Inflammatory macrophage (primary cell): ENCODE measurements at places on chromosomes 1 and 21.

- DNase-seq, result no peak
Measured at GRCh38 chr1:9596415-9597123, 7.9 kb downstream of the TMEM201 start.

DNA sequence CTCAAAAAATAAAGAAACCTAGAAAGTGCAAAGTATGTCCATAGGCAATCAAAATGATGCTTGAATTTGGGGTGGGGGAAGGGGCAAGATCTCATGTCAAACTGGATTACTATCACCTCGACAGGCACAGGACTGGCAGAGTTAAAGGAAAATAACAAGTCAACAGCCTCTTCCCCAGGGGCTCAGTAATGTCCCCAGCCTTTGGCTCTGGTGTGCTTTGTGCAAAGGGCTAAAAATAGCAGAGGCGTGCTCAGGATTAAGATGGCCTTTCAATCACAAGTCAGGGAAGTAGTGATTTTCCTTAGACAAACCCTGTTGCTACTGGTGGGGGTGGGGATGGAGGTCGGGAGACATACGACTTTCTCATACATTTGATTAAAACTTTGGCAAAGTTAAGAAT, 63.5 kb upstream of the OLIG2 start:
- no peak for DNase-seq

DNA sequence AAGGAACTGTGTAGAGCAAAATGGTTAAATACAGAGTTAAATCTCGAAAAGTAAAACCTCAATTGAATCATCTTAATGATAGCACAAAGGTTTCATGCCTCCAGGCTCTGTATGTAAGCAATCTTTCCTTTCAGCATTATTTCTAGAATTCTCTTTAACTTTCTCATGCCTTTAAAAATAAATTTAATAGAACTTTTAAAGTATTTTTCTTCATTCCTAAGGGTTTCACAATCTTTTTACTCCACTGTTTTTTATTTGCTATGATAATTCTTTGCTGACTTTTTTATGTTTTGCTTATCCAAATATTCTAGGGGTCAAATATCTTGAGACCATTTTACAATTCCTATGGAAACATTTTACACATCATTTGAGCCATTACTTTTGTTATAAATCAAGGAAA, 288.0 kb downstream of the BACH1 start:
- no peak for DNase-seq

- no peak for DNase-seq
Measured at GRCh38 chr1:33014464-33015163, 22.1 kb downstream of the AK2 start.

DNA sequence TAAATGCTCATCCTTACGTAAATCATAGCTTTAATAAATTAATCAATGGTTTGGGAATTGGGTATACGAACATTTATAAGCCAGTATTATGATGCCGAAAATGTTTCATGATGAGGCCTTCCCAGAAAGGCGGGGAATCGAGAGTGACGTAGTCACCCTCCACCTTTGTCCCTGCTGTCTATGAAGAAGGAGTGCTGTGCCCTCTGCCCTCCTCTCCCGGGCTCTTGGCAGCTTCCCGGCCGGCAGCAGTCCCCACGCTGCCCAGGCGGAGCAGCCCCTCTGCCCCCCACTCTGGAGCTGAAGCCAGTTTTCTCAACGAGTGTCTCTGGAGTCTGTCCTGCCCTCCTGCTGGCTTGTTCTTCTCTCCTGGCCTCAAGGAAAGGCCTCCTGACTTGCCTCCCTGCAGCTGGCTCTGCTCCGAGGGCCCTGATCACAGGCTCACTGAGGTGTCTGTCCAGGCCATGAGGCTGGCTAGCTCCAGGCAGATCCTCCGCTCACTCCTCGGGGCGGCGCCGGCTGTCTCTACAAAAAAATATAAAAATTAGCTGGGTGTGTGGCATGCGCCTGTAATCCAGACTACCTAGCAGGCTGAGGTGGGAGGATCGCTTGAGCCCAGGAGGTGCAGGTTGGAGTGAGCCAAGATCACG, 150.7 kb upstream of the COL6A1 start:
- no peak for DNase-seq

- DNase-seq, result no peak
Measured at GRCh38 chr1:236176337-236177336, 34.3 kb downstream of the GPR137B start.

DNA sequence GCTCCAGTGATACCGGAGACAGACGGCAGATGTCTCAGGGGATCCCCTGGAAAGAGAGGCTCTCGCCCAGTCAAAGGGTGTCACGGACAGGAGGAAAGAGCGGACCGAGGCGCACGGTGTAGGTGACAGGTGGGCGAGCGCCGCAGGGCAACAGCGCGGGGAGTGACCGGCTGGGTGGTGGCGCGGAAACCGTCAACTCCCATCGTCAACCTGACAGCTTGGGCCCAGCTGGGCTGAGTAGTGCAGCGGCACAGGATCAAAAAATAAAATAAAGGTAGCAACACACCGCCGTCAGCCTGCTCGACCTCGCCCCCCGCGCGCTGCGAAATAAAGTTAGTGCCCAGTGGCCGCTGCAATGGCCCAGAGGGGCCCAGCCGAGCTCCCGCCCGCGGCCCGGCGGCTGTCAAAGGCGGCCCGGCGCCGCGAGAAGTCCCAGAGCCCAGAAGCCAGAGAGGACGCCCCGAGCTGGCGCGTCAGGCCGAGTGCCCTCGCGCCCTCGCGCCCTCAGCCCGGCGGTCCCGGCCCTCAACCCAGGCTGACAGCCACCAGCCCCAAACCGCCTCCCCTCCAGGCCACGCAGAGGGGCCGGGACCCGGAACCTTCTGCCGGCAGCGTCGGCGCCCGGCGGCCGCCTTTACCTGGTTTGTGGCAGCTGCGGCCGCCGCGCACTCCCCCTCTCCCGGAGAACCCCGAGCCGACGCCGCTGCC, at the start of gene LYST:
TSS of gene LYST (minus strand) at position 702 of the 708 bp plus-strand sequence. CDS start 36,489 bp downstream, outside the sequence.
- peak; percentile 50 for DNase-seq

DNA sequence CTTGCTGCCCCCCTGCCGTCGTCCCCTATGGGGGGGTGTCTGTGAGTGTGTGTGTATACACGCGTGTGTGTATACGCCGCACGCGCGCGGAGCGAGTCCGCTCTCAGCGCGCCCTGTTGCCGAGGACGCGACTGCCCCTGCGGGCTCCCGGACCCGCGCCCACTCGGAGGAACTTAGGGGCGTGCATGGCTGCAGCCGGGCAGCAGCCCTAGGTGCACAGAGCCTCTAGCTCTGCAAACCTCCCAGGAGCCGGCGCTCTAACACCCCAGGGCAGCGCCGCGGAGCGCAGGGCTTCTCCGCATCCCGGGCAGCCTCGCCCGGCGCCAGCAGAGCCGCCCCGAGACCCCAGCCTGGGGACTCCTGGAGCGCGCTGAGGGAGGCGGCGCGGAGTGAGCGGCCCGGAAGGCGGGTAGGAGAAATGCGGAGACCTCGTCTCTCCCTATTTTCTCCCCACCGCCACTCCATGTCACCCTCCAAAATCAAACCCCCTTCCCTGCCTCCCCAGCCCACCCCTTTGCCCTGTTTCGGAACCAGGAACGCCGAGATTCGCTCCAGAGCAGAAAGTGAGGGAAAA, 574 bp downstream of the ITPKB start:
- DNase-seq, result peak; percentile 34

GRCh38 chr1:25774921-25775771, 24.8 kb upstream of the SELENON start:
- no peak for DNase-seq

DNA sequence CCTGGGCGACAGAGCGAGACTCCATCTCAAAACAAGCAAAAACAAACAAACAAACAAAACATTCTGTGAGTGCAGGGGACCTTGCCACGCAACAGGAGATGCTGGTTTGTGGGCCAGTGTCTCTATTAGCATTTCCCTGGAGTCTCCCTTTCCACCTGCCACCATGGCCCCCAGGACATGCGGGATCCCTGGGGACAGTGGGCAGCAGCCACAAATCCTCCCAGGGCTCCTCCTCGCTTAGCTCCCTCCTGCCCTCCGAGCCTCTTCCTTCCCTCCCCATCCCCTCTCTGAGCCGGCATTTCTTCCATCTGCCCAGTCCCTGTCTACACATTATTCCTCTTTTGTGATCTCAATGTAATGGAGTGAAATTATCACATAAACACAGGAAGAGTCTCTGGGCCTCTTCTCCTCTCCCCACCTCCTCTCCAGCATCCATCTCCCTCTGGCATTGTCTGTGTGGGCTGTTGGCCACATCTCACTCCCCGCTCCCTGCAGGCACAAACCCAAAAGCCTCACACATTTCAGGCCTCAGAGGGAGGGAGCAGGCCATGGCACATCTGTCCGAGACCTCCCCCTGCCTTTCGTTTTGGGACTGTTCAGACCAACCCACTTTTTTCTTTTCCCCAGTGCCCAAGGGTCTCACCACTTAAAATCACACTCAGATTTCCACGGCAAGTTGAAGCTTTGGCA, 144.3 kb downstream of the MIS18A start:
- DNase-seq, result no peak

GRCh38 chr1:6239213-6239752, 3.5 kb upstream of the ICMT start:
- DNase-seq, result peak; percentile 27

DNA sequence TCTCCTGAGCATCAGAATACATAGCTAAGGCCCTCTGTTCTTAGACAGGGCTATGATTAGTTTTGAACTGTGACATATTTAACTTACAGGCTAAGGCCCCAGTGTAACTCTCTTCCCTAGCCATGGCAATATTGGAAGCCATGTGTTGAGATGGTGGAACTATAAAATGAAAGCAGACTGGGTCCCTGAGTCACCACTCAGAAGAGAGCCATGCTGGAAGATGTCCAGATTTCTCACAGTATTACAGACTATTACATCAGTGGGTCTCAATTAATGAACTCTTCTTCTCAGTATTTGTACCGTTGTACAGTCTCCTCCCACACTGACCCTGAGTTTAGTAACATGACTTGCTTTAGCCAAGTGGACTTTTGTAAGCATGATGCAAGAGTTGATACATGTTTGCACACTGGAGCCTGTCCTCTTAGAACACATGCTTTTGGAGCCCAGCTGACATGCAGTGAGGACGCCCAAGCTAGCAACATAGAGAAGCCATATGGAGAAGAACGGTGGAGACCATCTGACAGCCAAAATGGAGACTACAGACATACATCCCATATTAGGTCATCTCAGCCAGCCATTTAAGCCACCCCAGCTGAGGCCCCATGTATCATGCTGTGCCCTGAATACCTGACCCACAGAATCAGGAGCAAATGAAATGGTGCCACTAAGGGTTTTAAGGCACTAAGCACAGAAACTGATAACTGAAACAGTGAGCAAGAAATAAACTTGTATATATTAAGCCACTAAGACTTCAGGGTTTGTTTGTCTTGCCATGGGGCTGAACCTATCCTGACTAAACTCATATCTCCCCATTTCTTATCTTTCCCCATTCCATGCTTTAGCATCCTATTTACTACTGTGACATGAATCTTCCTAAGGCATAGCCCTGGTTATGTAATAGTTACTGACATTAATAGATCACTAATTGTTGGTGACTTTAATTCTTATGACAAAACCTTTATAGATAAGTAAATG, 24.4 kb downstream of the TBX15 start:
- DNase-seq, result no peak

GRCh38 chr1:59666106-59666505, 148.6 kb upstream of the HOOK1 start:
- DNase-seq, result peak; percentile 3

- DNase-seq, result peak; percentile 52
Measured at GRCh38 chr1:97920276-97920831, 480 bp downstream of the DPYD start.

DNA sequence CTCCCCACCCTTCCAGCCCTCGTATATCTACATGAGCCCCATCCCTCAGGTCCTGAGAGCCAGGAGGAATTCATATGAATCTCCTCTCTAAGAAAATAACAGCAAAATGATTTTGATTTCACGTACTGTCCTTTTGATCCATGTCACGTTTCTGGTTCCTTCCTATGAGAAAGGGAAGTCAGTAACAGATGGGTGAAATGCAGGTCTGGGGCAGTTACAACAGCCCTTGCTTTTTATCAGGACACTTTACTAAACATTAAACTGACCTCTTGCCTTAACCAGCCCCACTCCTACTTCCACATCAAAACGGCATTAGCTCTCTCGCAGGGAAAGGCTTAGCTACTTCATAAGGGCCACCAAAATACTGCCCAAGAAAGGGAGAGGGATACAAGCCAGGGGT, 59.0 kb downstream of the SPATA46 start:
- DNase-seq, result peak; percentile 14

GRCh38 chr1:202908998-202909397, 18.0 kb downstream of the KLHL12 start:
- DNase-seq, result no peak

GRCh38 chr1:245395680-245396079, 240.9 kb downstream of the KIF26B start:
- DNase-seq, result no peak

DNA sequence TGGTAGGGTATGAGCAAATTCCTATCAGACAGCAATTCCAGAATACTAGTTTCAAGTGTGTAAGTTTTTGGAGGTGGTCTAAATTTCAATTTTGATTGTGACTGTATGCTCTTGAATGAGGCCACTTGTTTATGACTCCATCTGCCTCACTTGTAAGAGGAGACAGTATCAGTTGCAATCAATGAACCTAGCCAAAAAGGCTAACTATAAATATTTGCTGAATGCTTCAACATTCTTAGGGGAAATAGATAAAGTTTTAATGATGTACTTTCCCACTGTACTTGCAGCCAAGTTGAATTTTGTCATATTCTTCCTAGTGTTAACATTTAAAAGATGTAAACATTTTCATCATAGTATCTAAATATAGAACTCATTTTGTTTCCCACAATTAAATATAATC, 32.1 kb upstream of the RWDD3 start:
- DNase-seq, result no peak

DNA sequence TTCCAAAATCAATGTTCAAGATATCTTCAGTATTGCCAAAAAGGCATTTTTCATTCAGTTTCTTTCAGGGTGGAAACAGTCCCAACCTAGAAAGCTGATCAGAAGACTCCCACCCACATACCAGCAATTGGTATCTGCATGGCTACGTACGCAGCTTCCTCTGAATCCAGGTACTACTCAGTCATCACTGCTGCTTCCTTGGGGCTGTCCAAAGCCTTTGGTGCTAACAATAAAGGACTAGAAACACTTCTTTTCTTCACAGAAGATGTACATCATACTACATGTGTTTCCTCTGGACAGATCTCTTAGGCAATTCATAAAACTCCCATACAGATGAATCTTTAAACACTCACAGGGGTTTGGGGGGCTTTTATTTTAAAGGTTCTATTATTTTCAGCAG, 29.8 kb downstream of the VPS26C start:
- DNase-seq, result no peak

- no peak for DNase-seq
Measured at GRCh38 chr1:3586986-3587759, 24.1 kb downstream of the MEGF6 start.

DNA sequence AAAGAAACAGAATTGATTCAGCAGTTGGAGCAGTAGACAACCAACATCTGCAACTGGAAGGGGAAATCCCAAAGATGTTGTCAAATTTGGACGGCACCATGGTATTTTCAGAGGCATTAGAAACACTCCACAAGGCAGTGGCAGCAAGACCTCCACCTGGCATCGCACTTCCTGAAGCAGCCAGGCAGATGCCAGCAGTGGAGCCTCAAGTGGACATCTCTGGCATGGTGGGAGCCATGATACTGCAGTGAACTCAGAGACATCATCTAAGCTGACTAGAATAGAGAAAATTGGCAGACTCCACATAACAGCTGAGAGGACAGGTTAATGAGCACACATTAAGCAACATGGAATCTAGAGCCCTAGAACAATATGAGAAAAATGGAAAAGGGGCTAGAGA, 33.9 kb upstream of the RGS8 start:
- DNase-seq, result no peak
